ENCODE measurements at places on chromosomes 5 and 9.

DNA sequence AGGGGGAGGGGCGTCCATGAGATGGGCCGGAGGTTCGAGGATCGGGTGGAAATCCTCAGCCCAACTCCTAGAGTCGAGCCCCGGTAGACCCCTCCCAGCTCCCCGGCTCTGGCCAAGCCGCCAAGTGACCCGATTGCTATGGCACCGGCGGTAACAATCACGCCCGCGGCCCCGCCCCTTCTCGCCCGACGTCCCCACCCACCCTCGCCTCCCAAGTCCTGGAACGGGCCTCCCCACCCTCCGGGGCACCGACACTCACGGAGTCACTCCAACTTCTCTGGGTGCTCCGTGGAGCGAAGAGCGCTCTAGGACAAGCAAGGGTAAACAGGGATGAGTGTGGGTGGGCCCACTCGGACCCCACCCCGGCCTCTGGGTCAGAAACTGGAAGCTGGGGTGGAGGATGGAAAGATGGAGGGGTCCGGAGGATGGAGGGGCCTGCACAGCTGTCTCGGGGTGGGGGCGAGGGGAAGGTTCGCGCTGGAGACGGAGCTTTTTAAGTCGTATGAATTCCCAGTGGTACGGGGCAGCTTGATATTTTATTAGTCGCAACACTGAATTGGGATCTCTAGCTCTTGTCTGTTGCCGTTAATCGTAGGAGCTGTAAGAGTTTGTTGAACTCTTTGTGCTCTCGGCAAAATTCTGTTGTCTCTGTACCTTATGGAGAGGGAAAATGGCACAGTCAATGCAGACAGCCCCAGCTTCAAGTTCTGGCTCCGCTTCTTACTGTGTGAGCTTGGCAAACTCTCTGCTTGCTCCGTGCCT lies at the start of gene SPACA9:
SPACA9 (plus strand) TSS at position 204 of the 762 bp plus-strand sequence. CDS start 5,050 bp downstream, outside the sequence.
- peak; percentile 40 for DNase-seq

DNA sequence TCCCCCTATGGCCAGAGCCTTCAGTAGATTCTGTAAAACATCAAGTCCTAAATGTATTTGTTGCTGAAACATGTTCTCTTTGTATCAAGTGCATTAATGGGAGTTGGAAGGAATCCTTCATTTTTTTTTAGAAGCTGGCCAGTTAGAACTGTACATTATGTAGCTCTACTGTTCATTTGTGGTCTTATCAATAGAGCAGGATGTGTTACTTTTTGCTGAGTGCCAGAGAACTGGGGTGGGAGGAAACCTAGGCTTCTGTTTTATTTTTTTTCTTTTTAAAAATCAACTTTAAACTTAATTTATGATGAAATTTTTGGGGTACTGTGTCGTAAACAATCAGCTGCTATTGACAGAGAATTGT lies 5.1 kb downstream of the PIP5K1B start:
- no peak for DNase-seq

GRCh38 chr5:14737291-14737690 lies 72.8 kb downstream of the OTULIN start:
- no peak for DNase-seq

GRCh38 chr5:65102371-65102975 lies 333.7 kb downstream of the CWC27 start:
- no peak for DNase-seq

Data from CD4-positive, alpha-beta T cell treated with Interleukin-21 for 1 hour (primary cell).